ENCODE measurements at places on chromosomes 12 and 14.

DNA sequence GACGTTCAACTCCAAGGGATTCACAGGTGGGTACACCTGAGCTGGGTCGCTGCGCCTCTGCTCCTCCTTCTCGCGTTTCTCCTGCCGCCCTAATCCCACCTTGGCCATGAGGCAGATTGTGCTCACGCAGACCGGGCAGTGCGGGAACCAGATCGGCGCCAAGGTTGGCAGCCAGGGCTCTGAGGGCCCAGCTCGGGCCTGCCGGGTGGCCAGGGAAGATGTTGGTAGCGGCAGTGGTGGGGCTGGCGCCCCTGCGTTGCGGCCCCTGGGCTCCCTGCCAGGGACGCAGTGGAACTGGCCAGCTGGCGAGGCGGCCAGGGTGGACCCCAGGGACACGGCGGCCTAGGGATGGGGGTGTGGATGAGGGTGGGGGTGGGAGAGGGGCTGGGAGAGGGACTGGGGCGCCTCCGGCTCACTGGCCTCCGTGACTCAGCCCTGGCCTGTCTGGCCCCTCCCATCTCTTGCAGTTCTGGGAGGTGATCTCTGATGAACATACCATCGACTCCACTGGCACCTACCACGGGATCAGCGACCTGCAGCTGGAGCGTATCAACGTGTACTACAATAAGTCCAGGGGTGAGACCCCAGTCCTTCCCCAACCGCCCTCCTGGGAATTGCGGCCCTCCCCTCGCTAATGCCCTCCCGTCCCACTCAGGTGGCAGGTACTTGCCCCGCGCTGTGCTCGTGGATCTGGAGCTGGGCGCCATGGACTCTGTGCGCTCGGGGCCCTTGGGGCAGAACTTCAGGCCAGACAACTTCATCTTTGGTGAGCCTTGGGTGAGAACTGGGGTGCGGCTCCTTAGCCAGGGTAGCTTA, 114.9 kb upstream of the ALG10B start:
- no peak for DNase-seq

DNA sequence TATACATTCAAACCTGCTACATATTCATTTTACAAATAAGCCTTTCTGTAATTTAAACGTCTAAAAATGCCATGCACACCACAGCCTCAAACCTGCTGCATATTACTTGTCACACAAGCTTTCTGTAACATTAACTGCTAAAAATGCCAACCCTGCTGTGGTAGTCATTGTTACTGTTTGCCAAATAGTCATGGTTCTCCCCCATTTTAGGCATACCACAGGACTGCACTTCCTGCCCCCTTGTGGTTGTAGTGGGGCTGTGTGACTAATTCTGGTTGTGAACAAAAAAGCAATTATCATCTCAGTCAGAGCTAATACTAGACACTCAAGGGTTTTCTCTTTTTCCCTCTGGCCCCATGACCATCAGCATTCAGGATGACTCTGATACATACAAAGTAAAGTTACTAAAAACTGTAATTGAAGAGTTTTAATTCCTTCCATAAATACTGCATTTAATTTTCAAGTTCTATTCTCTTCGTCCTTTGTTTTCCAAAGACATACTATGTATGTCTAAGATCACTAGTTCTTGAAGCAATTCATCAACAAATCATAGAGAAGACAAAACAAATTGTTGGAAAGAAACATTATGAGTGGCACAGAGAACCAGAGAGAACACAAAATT, 5.7 kb upstream of the SLC35F4 start:
- no peak for DNase-seq

- DNase-seq = no peak
These were observed 7.6 kb upstream of the FLVCR2 start for GRCh38 chr14:75570797-75571196.

DNA sequence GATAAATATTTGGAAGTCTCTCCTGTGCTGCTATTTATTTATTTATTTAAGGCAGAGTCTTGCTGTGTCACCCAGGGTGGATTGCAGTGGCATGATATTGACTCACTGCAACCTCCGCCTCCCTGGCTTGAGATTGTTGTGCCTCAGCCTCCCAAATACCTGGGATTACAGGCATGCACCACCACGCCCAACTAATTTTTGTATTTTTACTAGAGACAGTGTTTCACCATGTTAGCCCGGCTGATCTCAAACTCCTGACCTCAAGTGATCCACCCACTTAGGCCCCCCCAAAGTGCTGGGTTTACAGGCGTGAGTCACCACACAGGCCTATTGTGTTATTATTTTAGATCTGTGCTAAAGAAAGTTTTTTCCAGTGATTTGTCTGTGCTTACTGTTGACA, 225.2 kb downstream of the CCER1 start:
- DNase-seq = no peak

DNA sequence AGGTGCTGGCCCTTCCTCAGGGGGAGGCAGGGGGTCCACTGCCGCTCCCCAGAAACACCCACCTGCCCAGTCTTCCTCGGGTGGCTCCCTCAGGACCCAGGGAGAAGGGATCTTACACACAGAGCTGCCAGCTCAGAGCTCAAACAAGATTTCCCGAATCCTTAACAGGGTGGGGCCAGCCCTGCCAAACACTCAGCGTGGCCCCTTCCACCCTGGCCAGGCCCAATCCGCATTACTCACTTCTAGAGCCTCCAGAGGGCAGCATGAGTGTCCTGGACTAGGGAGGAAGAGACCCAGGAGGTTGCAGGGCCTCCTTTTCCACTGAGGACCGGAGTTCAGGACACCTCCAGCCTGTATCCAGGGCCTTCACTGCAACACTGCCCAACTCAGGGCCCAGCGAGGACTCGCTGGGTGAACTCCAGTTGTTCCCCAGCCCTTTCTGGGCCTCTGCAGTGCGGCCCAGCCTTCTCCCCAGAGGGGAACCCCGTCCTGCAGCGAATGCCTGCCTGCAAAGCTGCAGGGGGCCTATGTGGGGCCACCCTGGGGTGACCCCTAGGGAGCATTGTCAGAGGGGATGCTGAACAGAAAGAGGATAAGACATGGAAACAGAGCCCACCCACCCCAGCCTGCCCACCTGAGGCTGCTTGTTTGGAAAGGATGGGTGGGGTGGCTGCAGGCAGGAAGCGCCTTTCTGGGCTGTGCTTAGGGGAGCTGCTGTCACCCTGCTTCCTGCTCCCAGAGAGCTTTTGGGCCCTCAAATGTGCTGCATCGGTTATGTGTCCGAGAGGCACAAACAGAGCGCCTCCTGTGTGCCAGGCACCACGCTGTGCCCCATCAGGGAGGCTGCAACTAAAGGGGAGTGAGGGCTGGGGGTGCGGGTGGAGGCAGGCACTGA, 43.8 kb downstream of the CCNK start:
- DNase-seq = no peak

GRCh38 chr14:20116748-20117147, 6.2 kb downstream of the OR4K17 start:
- DNase-seq = no peak

DNA sequence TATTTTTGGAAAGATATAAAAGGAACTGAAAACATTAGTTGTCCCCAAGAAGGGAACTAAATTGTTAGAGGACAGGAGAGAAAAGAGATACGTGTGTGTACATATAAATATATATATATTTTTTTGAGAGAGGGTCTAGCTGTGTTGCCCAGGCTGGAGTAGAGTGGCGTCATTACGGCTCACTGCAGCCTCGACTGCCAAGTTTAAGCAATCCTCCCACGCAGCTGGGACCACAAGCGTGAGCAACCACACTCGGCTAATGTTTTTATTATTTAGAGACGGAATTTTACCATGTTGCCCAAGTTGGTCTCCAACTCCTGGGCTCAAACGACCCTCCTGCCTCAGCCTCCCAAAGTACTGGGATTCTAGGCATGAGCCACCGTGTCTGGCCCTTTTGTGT, 16.2 kb upstream of the NOP2 start:
- no peak for DNase-seq

GRCh38 chr14:53365486-53366130, 212.5 kb upstream of the DDHD1 start:
- no peak for DNase-seq

DNA sequence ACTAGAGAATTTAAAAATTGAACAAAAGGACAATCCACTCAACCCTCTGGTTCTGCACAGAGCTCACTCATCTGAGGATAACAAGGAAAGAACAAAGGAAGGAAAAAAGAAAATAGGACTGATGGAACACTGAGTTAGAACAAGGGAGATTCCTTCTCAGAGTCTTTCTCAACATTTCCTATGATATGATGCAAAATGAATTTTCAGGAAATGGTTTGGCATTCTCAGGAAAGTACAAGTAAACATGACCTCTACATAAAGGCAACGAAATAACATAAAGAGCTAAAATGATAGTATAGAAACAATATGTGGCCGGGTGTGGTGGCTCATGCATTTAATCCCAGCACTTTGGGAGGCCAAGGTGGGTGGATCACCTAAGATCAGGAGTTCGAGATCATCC, 135.8 kb downstream of the ITPR2 start:
- no peak for DNase-seq

- no peak for DNase-seq
These were observed 1.3 kb upstream of the KRT72 start for GRCh38 chr12:52602552-52602951.

- DNase-seq = no peak
These were observed 23.7 kb downstream of the CDC42BPB start for GRCh38 chr14:103033681-103034096.

- no peak for DNase-seq
These were observed 28.9 kb downstream of the SLC25A21 start for GRCh38 chr14:37143475-37143874.

- no peak for DNase-seq
These were observed 770.7 kb downstream of the BCL11B start for GRCh38 chr14:98501335-98501734.

GRCh38 chr14:105877645-105878044, 351.3 kb downstream of the TMEM121 start:
- no peak for DNase-seq

- DNase-seq = no peak
These were observed 147.9 kb downstream of the ETV6 start for GRCh38 chr12:11797317-11797913.

- no peak for DNase-seq
These were observed 4.5 kb upstream of the PNMA1 start for GRCh38 chr14:73718418-73719251.

DNA sequence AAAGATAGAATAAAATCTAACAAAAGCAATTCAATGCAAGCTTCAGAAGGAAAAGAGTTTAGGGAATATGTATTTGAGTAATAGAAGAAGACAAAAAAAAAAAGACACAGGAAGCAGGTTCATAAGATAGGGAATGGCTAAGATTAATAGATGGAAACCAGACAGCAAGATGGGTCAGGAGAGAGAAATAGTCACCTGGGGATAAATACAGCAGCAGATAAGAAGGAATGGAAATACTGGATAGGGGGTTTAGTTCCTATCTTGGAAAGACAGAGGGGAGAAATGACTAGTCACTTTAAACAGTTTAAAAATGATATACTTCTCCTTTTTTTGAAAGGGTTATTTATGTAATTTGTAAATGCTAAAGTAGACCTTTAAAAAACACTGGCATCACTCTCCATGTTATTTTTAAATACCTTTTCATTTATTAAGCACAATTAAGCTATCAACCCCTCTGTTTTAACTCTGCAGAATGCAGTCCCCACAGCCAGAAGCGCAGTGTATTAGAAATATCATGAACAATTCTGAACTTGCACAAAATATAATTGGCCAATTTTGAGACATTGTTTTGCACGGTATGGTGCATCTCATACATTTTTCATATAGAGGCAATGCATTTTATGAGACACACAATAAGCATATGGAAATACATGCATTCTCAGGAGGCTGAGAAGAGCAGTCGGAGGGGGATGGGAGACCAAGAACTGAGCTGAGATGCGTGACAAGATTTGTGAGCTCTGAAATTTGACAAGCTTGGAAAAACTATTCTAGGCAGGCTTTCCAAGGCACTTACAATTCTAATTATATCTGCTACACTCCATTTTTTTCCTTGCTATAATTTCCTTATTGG, 303.4 kb upstream of the PRICKLE1 start:
- DNase-seq = no peak

- DNase-seq = no peak
These were observed 5.2 kb upstream of the ATG14 start for GRCh38 chr14:55416866-55417265.

GRCh38 chr14:33239465-33239864, 300.8 kb downstream of the NPAS3 start:
- DNase-seq = no peak

GRCh38 chr12:72522411-72522810, 250.2 kb downstream of the TRHDE start:
- DNase-seq = no peak

DNA sequence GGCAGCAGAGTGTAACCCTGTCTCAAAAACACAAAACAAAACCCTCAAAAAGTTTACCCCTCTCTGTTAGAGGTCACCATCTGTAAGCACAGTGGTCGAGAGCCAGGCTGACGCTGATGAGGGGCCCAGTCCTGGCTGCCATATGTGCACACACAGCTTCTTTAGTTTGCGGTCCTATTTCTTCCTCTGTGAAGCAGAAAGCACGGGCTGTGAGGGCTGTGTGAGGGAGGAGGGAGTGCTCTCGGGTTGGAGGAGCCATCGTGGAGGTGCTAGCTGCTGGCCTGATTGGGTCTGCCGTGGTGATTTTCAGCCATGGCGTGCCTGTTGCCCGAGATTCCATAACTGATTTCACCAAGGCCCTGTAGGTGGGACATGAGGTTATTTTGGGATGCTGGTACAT, 3.5 kb downstream of the ULK1 start:
- no peak for DNase-seq

- DNase-seq = no peak
These were observed 127.5 kb upstream of the RMST start for GRCh38 chr12:97335115-97335514.

GRCh38 chr12:31588976-31589375, 2.0 kb downstream of the DENND5B start:
- DNase-seq = no peak

- DNase-seq = no peak
These were observed 462.0 kb upstream of the SYT1 start for GRCh38 chr12:78402366-78403134.

DNA sequence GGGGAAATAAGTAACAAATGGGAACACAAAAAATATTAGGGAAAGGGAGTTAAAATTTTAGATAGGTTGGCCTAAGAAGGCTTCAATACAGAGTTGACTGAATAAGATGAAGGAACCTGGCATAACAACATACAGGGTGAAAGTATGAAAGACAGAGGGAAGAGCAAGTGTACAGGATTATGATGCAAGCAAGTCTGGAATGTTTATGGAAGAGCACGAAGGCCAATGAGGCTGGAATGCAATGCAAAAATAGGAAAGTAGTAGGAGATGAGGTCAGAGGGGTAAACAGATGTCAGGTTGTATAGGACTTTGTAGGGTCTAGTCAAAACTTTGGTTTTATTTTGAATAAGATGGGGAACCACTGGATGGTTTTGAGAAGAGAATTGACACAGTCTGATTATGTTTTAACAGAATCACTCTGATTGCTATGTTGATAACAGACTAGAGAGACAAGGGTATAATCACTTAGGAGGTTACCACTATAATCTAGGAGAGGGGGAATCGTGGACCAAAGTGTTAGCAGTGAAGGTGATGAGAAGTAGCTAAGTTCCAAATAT, 96.8 kb downstream of the OSBPL8 start:
- no peak for DNase-seq

- DNase-seq = no peak
These were observed 987.8 kb upstream of the USP15 start for GRCh38 chr12:61272441-61272840.

GRCh38 chr14:90489916-90490719, 93.3 kb downstream of the CALM1 start:
- DNase-seq = no peak

- DNase-seq = no peak
These were observed 79.3 kb downstream of the FOXA1 start for GRCh38 chr14:37515771-37516170.

GRCh38 chr14:77902811-77903210, 102.9 kb downstream of the ADCK1 start:
- DNase-seq = no peak

All from CD4-positive, alpha-beta T cell treated with Interleukin-4 for 4 hours (primary cell).